Stimulated activated CD8-positive, alpha-beta memory T cell treated with anti-CD3 and anti-CD28 coated beads, Interleukin-7, amount 100 ng/mL, for 24 hours (primary cell): ENCODE measurements at places on chromosomes 6 and 20.

GRCh38 chr20:4082406-4083097 is 67.2 kb upstream of the RNF24 start:
- DNase-seq: no peak

- peak; percentile 9 for DNase-seq
Measured at GRCh38 chr6:119350202-119350951, 816 bp upstream of the MAN1A1 start.

- DNase-seq: no peak
Measured at GRCh38 chr6:96834070-96834469, 3.2 kb downstream of the GPR63 start.

DNA sequence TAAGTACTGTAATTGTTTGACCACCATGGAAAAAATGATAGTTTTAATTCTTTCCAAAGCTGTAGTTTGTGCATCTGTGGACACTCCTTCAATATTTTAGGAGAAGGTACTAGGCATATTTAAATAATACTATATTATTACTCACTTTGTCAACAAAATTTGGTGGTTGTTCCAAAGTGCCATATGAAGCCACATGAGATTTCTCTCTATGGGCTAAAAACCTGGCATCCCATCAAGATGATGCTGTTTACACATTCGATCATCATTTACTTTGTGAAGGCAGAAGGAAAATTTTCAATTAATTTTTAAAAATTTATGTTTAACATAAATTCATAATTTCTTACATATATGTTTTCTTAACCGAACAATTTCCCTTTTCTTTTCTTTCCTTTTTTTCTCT is 502.6 kb upstream of the JAG1 start:
- DNase-seq: no peak

- DNase-seq: no peak
Measured at GRCh38 chr6:24906314-24906713, 29.4 kb downstream of the RIPOR2 start.

GRCh38 chr6:3466488-3467219 is 9.8 kb upstream of the SLC22A23 start:
- DNase-seq: no peak

- peak; percentile 34 for DNase-seq
Measured at GRCh38 chr20:58818586-58819285, 32.0 kb downstream of the GNAS-AS1 start.

DNA sequence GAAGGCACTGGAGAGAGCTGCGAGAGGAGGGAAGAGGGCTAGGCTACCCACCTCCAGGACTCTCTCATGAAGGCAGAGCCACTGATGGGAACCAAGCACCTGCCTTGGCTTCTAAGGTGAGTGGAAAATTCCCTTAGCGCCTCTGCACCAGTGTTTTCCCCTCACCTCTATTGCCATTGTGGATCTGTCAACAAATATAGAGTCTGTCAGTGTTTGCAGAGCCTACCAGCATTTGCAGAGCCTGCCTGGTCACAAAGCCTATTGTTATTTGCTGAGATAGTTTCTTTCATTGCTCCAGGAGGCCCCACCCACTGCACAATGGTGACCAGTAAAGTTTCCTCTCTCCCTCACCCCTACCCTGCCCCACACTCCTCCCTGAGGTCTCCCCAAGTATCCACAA is 141.9 kb downstream of the MRPL14 start:
- no peak for DNase-seq

DNA sequence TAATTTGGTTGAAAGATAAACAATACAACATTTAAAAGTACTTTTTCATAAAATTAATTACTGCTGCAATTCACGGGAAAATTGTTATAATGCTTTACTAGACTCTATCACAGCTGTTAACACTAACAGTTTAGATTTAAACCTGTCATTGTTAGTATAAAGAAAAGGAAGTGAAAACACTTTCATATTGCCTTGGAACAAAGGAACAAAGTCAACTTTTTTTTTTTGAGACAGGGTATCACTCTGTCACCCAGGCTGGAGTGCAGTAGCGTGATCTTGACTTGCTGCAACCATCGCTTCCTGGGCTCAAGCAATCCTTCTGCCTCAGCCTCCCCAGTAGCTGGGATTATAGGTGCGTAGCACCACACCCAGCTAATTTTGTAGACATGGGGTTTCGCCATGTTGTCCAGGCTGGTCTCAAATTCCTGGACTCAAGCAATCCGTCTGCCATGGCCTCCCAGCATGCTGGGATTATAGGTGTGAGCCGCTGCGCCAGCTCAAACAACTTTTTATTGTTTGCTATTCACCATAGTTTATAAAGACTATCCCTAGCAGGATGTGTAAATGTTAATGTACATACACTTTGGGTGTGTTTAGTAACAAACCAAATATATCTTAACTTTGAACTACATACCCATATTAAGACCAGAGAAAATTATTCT is 22.1 kb downstream of the SLC35A1 start:
- no peak for DNase-seq

- no peak for DNase-seq
Measured at GRCh38 chr6:53059648-53060589, 5.3 kb upstream of the FBXO9 start.

DNA sequence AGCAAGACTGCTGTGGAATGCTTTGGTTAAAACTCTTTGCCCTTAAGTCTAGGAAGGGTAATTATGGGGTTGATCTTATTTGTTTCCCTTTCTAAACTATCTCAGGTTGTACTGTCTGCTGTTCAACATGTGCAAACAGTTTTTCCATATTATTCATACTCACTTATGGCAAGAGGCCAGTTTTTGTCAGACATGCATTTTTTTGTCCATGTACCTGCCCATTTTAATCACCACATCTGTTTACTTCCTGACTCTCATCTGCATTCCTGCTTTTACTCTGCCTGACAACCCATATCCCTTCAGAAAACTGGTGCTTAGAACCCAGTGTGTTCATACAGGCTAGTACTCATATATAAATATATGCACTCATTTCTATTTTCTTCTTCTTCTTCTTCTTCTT is 80.3 kb downstream of the LPA start:
- no peak for DNase-seq

- no peak for DNase-seq
Measured at GRCh38 chr20:47492284-47492683, 9.4 kb upstream of the NCOA3 start.

DNA sequence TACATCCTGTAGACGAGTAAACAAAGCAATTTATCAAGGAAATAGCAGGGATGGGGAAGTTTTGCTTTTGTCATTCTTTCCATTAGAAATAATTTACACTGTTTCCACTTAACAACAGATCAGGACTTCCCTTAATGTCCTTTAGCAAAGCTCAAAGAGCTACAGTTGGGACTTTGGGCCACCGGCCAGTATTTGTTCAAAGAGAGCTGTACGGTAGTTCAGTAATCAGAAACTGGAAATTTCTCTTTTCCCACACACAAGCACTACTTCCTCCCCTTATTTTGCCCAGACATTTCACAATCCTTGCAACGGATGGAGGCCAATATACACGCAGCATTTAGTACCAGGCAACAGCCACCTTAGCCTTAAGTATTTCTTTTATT is 12.1 kb upstream of the HINT3 start:
- DNase-seq: no peak

- DNase-seq: no peak
Measured at GRCh38 chr20:58043236-58044140, 185.0 kb downstream of the ANKRD60 start.

DNA sequence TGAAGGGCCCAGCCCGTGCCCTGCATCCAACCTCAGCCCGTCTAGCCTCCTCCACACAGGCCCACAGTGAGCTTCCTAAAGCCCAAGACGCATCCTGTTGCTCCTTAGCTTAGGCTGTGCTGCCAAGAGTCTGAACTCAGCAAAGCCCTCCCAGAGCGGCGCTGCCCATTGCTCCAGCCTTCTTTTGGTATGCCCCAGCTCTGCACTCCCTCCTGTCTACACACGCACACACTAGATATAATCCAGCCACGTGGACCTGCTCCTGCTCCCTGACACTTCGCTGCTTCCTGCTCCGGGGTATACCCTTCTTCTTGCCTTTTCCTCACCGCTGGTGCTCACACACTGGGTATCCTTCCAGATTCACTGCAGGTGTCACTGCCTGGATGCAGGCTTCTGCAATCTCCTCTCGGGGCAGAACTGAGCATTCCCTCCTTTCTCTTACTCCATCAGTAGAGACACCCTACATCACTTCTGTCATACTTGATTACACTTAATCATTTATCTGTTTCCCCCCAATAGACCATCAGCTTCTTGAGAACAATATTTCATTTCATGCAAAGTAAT is 23.8 kb downstream of the GABRR2 start:
- DNase-seq: no peak

GRCh38 chr20:47464380-47465101 is 37.1 kb upstream of the NCOA3 start:
- DNase-seq: no peak

DNA sequence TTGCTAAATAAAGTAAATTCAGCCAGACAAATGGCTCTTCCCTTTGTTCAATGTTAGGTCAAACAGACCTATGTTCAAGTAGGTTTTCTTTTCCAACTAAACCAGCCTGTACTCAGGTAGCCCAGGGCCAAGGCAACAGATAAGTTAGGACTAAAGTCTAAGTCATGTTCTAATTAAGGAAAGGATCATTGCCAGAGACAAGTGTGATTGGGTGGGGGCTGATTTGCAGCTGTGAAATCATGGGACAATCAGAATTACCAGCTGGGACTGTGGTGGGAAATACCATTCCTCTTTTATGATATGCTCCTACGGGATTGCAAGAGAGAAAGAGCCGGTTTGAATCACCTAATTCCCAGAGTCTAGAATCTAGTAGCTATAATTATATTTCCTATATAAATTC is 4.2 kb upstream of the FBXO30 start:
- no peak for DNase-seq

- DNase-seq: no peak
Measured at GRCh38 chr6:5652406-5653137, 354.2 kb downstream of the NRN1 start.

GRCh38 chr6:113570641-113571040 is 286.5 kb upstream of the MARCKS start:
- DNase-seq: no peak

DNA sequence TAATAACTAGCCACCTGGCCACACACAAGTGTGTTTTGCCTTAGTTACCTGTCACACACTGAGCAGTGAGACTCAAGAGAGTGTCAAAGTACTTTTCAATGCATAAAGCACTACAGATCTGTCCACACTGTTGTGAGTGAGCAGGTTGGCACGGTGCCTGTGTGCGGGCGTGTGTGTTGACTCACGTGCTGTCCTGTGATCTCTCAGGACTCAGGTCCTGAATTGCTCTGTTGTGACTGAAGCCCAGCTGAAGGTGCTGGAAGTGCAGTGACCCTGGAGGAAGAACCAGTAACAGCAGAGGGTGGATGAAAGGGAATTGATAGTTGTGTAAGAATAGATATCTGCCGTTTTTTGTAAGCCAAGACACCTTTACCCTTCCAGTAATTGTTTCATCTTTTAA is 18.3 kb downstream of the SLC16A10 start:
- DNase-seq: no peak

DNA sequence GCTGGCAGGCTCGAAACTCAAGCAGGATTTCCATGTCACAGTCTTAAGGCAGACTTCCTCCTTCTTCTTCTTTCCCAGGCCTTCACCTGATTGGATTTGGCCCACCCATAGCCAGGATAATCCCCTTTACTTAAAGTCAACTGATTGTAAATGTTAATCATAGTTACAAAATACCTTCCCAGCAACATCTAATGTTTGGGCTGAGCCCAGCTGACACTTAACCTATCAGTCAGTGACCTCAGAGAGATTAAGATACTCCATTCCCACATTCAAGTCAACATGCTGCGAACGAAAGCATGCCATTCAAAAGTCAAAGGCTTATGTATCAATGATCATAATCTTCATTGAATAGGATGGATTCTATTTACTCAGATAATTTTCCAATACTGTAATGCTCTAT is 16.0 kb downstream of the MAP7 start:
- DNase-seq: no peak

GRCh38 chr6:143498428-143498827 is 13.1 kb downstream of the FUCA2 start:
- no peak for DNase-seq

GRCh38 chr6:144395826-144396225 is 110.7 kb downstream of the UTRN start:
- DNase-seq: no peak

DNA sequence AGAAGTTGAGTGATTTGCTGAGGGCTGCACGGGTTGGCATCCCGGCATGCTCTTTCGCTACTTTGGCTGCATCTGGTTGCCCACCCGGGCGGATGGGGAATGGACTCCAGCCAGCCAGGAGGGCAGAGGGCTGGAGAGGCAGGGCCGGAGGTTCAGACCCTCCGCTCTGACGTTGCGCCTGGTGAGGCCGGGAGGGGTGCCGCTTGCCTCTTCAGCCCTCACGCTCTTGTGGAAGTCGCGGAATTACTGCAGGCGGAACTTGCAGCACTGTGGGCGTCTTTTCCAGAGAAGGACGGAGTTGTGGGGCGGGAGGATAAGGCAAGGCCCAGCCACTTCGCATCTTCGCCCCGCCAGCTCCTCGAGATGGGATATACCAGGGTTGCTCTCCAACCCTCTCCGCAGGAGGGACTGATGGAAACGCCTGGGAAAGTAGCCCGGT is 656 bp downstream of the RTEL1 start:
- no peak for DNase-seq

GRCh38 chr6:92188016-92188415 is 1231.3 kb downstream of the EPHA7 start:
- DNase-seq: no peak

- no peak for DNase-seq
Measured at GRCh38 chr6:89509777-89510281, 76.9 kb downstream of the ANKRD6 start.

- DNase-seq: no peak
Measured at GRCh38 chr6:25107218-25107617, 171.5 kb upstream of the RIPOR2 start.

DNA sequence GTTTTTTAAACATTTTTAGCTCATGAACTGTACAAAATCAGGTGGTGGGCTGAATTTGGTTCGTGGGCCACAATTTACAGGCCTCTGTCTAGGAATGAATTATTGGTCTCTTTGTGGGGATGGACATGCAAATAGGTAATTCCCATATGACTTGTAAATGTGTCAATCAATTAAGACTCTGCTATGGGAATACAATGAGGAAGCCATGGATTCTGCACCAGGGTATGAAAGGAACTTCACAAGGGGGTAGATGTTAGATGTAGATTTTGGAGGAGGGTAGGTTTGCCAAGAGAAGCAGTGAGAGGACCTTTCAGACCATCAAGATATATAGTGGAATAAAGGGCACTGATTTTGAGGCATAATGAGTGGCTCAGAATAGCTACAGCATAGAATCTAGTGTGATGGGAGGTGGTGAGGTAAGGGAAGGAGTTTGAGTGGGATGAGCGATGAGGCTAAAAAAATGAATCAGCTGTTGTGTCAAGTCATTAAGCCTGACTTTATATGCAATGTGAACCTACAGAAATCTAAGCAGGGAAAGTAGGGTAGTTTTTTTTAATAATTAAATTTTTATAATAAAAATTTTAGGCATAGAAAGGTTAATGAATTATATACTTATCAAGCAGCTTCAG is 32.6 kb upstream of the RNF182 start:
- DNase-seq: no peak

GRCh38 chr6:121112356-121112755 is 221.9 kb downstream of the TBC1D32 start:
- DNase-seq: no peak

DNA sequence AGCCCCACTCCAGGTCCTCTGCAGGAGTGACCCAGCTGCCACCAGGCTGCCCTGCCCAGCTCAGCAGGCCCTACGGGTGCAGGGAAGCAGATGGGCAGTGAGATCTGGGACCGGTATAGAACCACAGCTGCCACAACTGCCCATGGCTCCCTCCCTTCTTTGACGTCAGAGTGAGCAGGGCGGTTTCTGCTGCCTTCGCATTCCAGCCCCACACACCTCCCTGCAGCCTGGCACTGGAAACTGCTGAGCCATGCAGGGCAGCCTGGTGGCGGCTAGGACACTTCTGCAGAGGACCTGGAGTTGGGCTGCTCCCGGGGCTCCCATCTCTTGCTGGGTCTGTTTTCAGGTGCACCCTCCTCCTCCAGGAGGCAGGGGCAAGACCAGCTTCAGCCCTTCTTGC is 101.6 kb upstream of the CD93 start:
- DNase-seq: no peak
